Tibial nerve (tissue), 4 donors: ENCODE measurements at places on chromosomes 2 and 18. TPM values are rescaled to one million over a fixed set of nuclear protein-coding genes. Genes with fewer than 3 reads are reported as not detected.

The UGT1A5 gene
- not detected for total RNA-seq

The KCNF1 gene
- total RNA-seq, result 0.22 TPM

The MYL12B gene
- 244 TPM for total RNA-seq

The FSHR gene
- not detected for total RNA-seq

The SCN9A gene
- total RNA-seq, result 13.6 TPM

The ARHGEF33 gene
- total RNA-seq, result 2.5 TPM

GRCh38 chr2:12555012-12555645 is 161.6 kb upstream of the TRIB2 start:
- no peak for DNase-seq

DNA sequence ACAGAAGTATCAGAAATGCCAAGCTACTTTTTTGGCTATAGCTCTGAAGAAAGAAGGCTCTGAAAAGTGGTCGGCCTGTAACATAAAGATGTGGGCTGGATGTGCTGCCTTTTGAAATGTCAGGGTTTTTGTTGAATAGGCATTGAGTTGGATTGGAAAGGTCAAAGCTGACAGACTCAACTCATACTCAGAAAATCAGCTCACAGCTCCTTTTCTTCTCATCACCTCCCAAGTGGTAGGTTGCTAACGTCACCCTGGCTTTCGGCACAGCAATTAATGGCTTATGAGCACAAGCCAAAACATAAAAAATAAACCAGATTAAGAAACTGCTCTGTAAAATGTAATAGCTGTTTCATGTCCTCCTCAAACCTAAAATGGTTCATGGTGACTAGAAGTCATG is 68.3 kb downstream of the KCNF1 start:
- DNase-seq, result no peak

DNA sequence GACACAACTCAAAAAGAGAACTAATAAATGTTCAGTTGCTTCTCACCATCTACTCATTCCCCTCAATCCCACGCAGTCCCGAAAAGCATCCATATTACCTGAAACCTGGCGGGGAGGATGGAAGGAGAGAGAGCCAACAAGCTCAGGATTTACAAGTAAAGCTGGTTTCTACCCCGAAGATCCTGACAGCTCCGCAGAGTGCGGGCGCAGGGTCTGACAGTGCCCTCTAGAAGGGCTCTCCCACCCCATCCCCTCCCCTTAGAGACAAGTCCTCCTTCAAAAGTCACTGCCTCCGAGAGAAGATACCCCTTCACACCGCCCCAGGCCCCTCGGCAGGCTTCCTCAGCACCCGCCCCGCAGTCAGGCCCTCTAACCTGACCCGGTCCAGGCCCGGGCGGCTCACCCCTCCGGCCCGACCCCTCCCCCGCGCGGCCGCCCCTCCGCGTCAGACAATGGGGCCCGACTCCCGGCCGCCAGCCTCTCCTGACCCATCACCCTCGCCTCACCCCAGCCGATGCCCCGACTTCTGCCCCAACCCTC is 550 bp downstream of the RAB1A start:
- DNase-seq, result no peak

DNA sequence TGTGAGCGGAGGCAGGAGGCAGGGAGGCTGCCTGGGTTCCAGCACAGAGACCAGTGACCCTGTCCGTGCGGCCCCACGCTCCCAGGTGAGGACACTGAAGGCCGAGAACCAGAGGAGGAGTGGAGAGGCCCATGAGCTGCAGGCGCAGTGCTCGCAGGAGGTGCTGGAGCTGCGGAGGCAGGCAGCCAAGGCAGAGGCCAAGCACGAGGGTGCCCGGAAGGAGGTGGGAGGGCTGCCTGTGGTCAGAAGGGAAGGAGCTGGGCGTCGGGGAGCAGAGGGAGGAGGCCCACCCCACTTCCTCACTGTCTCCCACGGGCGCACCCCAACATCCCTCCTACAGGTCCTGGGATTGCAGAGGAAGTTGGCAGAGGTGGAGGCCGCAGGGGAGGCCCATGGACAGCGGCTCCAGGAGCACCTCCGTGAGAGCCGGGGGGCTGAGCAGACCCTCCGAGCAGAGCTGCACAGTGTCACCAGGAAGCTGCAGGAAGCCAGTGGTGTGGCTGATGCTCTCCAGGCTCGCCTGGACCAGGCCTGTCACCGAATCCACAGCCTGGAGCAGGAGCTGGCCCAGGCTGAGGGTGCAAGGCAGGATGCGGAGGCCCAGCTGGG is 33.0 kb upstream of the SNED1 start:
- DNase-seq, result no peak

GRCh38 chr2:169415233-169415748 is 53.0 kb upstream of the LRP2 start:
- no peak for DNase-seq

- DNase-seq, result peak; percentile 38
These were observed 258.3 kb downstream of the SS18 start for GRCh38 chr18:25832001-25832604.

DNA sequence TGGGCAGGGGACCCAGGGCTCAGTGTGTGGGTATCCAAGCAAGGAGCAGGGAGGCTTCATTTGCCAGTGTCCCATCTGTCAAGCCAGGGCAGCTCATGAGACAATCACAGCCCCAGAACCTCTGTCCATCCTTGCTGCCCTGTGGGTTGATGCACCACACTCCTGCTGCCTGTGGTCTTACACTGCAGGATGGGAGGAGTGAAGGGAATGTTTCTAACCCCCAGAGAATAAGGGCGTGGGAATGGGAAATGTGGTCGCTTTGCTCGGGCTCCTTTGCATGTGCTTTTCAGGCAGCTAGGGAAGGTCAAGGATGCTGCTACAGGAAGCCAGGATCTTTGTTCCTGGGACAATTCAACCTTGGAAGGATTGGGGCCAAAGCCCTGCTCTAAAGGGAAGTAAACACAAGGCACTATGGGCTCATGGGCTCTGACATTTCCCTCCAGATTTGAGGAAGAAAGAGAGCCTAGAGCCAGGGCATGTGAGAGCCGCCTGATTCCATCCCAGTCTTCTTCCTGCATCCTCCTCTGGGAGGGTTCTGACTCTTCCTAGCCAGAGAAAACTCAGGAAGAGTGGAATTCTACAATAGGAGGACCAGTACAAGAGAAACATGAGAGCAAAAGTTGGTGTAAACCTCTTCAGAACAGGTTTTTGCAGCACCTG is 18.8 kb upstream of the MAP3K20 start:
- DNase-seq, result no peak

GRCh38 chr2:165874445-165875039 is 79.0 kb downstream of the TTC21B start:
- DNase-seq, result no peak

- DNase-seq, result no peak
These were observed 17.6 kb upstream of the ZAP70 start for GRCh38 chr2:97695744-97696143.

GRCh38 chr2:98518101-98518500 is 73.4 kb downstream of the INPP4A start:
- no peak for DNase-seq

DNA sequence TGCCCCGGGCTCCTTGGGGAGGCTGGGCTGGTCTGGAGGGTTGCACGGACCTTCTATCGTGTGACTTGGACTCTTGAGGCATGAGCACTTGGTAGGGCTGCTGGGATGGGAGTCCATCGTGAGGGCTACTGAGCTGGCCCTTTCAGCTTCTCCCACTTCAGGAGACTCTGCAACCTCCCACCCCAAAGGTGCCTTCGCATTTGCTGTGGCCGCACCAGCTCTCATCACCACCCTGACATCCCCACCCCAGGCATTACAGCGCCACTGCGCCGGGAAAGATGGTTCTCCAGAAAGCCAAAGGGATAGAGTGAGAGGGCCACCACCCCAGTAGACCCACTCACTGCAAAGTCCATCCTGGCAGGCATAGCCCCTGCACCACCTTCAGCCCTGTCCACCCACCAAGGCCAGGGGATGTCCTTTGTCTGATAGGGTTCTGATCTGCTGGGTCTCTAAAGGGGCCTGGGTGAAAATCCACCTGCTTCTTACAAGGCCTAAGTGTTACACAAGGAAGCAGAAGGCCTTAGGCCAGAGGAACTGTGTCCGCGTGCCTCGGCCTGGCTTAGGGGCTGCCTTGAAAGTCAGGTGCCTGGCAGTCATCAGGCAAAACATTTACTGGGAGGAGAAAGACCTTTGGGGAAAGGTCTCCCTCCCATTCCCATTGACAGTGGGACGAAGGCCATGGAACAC is 5.1 kb downstream of the EHD3 start:
- DNase-seq, result no peak

- no peak for DNase-seq
These were observed 71.8 kb downstream of the PRELID3A start for GRCh38 chr18:12479536-12479935.

GRCh38 chr18:22324191-22325131 is 93.3 kb downstream of the CTAGE1 start:
- DNase-seq, result no peak

DNA sequence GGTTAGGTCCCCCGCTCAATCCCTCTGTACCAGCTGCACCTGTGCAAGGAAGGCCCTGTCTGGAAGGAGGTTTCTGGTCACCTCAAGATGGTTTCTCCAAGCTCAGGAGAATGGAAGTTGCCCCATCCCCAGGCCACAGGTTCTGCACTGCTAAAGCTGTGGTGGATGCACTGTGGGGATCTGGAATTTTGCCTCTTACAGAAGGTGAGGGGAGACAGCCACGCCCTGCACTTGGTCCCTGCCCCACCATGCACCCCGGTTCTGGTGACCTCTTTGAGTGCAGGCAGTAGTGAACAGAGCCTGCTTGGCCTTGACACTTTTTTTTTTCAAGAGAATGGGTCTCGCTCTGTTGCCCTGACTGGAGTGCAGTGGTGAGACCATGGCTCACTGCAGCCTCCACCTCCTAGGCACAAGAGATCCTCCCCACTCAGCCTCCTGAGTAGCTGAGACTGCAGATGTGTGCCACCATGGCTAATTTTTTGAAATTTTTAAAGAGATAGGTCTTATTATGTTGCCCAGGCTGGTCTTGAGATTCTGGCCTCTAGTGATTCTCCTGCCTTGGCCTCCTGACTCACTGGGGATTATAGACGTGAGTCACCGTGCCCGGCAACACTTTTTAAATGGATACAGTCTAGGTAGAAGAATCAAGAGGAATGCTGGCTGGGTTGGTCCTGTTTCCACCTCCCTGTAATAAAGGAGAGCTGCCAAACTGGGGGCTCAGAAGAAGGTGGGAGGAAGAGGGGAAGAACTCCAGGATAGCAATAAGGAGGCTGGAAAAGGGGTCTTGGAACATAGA is 5.8 kb upstream of the NT5DC4 start:
- no peak for DNase-seq

GRCh38 chr2:163734881-163735684 is 725 bp downstream of the FIGN start:
- no peak for DNase-seq

DNA sequence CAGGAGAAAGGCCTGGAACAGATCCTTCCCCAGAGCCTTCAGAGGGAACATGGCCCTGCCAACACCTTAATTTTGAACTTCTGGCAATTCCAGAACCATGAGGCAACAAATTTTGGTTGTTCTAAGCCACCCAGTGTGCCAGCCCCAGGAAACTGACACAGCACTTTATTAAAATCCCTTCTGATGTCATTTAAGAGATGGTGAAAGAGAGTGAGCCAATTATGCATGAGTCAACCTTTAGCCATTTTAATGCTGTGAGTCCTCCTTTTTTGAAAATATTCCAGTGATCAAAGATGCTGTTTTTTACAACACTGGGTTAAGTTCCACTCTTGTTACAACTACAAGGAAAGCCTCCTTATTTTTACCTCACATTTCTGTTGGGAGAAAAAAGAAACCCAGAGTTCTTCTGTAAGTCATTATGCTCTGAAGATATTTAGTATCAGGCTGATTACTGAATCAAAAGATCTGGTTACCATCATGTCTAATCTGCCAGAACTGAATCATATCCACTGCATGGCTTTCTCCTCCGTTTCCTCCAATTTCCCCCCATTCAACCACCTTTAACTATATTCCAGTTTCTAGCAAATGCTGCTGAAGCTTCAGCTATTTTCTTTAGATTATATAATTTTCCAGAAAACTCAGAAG is 235.4 kb downstream of the TXNL1 start:
- no peak for DNase-seq

- DNase-seq, result no peak
These were observed 36.4 kb downstream of the COL5A2 start for GRCh38 chr2:189142893-189143759.

- DNase-seq, result no peak
These were observed 8.7 kb upstream of the SERPINB13 start for GRCh38 chr18:63578357-63578958.

DNA sequence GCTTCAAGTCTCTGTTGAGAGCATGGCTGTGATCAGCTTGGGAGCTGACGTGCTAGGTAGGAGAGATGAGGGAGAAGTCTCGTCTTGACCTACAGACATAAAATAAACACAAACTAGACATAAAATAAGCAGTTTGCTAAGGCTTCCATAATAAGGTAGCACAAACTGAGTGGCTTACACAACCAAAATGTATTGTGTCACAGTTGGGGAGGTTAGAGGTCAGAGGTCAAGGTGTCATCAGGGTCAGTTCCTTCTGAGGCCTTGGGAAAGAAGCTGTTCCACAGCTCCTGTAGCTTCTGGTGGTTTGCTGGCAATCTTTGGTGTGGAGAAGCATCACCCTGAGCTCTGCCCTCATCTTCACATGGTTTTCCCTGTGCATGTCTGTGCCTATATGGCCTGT is 20.2 kb downstream of the DAW1 start:
- no peak for DNase-seq

- DNase-seq, result no peak
These were observed 171.9 kb upstream of the SALL3 start for GRCh38 chr18:78807668-78808067.
